Skin of body (tissue), 3 donors: ENCODE measurements at places on chromosomes 1 and 21. TPM values are rescaled to one million over a fixed set of nuclear protein-coding genes. Genes with fewer than 3 reads are reported as not detected.

GRCh38 chr1:105485207-105485606, 1571.3 kb upstream of the PRMT6 start:
- DNase-seq: no peak

DTL gene
- total RNA-seq: 11.4 TPM

GRCh38 chr1:86352086-86352485, 44.0 kb downstream of the ODF2L start:
- no peak for DNase-seq

LCE6A gene
- 4.4 TPM for total RNA-seq

OXCT2 gene
- 2.4 TPM for total RNA-seq

TMOD4 gene
- 8.0 TPM for total RNA-seq

GRCh38 chr1:10629816-10630571, 155.2 kb downstream of the PEX14 start:
- no peak for DNase-seq

RYR2 gene
- total RNA-seq: 1.1 TPM

NPHS2 gene
- total RNA-seq: not detected

- no peak for DNase-seq
Measured at GRCh38 chr1:185284533-185285276, 32.3 kb downstream of the IVNS1ABP start.

- no peak for DNase-seq
Measured at GRCh38 chr1:67367370-67368045, 59.8 kb downstream of the IL12RB2 start.

DNA sequence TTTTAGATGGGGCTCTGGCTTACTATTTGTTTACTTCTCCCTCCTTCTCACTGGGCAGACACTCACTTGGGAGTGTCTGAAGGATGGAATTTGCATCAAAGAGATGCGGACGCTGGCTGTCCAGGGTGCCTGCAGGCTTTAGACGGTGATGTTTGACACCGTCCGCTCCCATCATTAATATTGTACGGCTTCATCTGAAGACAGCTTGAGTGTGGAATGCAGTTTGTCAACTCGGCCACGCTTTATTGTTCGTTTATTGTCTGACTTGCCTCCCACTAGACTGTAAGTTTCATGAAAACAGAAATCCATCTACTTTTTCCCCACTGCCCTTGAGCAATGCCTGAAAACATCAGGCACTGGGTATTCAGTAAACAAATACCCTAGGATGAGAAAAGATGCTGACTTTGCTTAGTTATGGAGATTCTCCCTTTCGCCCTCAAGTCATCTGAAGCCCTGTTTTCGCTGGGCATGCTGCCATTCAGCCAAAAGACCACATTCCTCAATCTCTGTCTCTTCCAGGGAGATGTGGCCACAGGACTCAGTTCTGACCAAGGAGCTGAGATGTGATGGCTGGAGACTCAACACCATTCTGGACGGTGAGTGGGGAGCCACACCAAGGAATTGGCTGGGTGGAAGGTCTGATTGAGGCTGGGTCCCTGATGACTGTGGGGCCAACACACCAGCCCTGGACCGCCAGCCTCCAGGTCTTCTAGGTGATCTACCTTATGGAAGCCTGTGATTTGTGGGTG, 87.6 kb downstream of the BCAR3 start:
- no peak for DNase-seq

- DNase-seq: no peak
Measured at GRCh38 chr1:78045563-78045925, 222 bp upstream of the GIPC2 start.

EVI5 gene
- 67.5 TPM for total RNA-seq

GRCh38 chr1:97351846-97352245, 569.0 kb downstream of the DPYD start:
- no peak for DNase-seq

GRCh38 chr1:8094481-8095241, 68.6 kb upstream of the ERRFI1 start:
- DNase-seq: no peak

GRCh38 chr1:94326329-94326728, 88.9 kb upstream of the ARHGAP29 start:
- DNase-seq: no peak

GRCh38 chr1:210344706-210345105, 16.0 kb downstream of the HHAT start:
- no peak for DNase-seq

LCE3D gene
- 1.9 TPM for total RNA-seq

CRNN gene
- 4.3 TPM for total RNA-seq

MEGF6 gene
- 62.5 TPM for total RNA-seq

GRCh38 chr1:62064829-62065407, 129.7 kb upstream of the L1TD1 start:
- DNase-seq: no peak

DNA sequence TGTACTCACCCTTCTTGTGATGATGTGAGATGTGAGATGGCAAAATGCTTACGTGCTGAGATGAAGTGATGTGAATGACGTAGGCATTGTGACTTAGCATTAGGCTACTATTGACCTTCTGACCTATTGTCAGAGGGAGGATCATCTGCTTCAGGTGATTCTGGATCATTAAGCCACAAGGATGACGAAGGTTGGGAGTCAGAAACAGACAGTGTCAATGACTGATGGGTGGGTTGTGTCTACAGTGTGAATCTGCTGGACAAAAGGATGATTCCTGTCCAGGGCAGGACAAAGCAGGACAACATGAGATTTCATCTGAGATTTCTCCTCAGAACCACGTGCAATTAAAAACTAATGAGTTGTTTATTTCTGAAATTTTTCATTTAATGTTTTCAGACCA, 129.0 kb downstream of the GABPA start:
- DNase-seq: no peak

GRCh38 chr1:172447641-172448040, 3.8 kb upstream of the PIGC start:
- DNase-seq: no peak

- no peak for DNase-seq
Measured at GRCh38 chr1:78069784-78070183, 24.0 kb downstream of the GIPC2 start.

DNA sequence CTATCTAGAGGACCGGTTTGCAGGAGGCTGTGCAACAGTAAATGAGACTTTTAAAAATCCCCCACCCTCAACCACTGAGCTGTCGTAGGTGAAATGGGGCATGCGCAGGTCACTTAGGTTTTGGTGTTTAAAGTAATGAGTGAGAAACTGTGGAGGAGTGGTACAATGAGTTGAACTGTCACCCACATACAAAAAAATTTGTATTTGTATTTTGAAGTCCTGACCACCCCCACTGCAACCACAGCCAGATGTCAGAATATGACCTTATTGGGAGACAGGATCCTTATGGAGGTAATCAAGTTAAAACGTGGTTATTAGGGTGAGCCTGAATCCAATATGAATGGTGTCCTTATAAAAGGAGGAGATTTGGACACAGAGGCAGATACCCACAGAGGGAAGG, 1.6 kb upstream of the IRF6 start:
- DNase-seq: no peak

DNA sequence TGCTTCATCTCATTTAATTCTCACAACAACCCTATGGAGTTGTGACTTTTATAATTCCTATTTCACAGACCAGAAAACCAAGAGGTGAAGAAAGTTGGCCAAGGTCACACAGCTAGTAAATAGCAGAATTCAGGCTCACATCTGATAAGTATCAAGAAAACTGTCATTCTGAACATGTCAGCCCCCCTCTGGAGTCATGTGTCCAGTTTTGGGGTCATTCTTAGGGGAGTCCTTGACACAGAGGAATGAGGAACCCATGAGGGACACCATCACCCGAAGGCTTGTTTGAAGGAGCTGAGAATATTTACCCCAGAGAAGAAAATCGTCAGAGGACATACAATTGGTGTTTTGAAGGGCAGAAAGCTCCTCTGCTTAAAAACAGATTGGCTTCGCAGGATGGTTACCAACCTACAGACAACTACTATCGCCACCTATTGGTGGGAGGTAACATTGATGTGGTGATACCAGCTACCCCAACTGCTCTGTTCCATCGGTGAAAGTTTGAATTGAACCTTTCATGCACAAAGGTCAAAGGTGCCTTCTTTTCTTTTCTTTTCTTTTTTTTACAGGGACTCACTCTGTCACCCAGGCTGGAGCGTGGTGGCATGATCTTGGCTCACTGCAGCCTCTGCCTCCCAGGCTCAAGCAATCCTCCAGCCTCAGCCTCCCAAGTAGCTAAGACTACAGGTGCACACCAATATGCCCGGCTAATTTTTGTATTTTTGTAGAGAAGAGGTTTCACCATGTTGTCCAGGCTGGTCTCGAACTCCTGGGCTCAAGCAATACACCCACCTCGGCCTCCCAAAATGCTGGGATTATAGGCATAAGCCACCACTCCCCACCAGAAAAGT, 31.3 kb downstream of the NCMAP start:
- DNase-seq: no peak

- DNase-seq: peak; percentile 99
Measured at GRCh38 chr1:161225534-161226319, at the start of gene TOMM40L. Gene TOMM40L (plus strand): TSS chr1:161226060. CDS start chr1:161226490, 430 bp downstream.

- DNase-seq: no peak
Measured at GRCh38 chr1:2587071-2587859, 688 bp downstream of the PRXL2B start.

GRCh38 chr1:58082596-58082995, 463.9 kb downstream of the OMA1 start:
- DNase-seq: no peak

- no peak for DNase-seq
Measured at GRCh38 chr1:231020139-231020601, 19.9 kb downstream of the FAM89A start.
